ENCODE measurements at places on chromosomes 12 and 14. TPM values are rescaled to one million over a fixed set of nuclear protein-coding genes. Genes with fewer than 3 reads are reported as not detected.

Gene HSPB8
- total RNA-seq = 0.32 TPM

Gene INTS13
- 16.9 TPM for total RNA-seq

Gene ZFC3H1
- total RNA-seq = 66.7 TPM

Gene B3GNT4
- total RNA-seq = 1.8 TPM

Gene COCH
- 29.0 TPM for total RNA-seq

Gene DEPDC4
- 2.0 TPM for total RNA-seq

Gene PDZRN4
- 1.5 TPM for total RNA-seq

DNA sequence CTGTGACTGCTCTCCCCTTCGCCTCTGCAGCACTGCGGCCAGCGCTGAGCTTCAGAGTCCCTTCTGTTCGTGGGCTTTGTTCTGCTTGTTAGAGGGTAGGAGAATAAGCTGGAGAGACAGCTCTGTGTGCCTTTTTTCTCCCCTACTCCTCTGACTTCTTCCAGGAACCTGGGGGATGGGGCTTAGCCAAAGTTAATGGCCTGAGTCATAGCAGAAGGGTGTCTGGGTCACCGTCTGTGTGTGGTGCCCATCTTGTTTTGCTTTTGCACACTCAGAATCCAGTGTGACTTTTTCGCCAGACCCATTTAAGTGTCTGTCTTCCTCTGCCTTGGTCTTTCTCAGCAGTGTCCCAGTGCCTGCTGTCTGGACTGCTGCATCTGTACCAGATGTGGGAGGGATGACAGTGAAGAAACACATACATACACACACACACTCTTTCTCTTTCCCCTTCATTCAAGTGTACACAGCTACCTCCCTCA is 3.0 kb downstream of the KIF5A start:
- no peak for DNase-seq

DNA sequence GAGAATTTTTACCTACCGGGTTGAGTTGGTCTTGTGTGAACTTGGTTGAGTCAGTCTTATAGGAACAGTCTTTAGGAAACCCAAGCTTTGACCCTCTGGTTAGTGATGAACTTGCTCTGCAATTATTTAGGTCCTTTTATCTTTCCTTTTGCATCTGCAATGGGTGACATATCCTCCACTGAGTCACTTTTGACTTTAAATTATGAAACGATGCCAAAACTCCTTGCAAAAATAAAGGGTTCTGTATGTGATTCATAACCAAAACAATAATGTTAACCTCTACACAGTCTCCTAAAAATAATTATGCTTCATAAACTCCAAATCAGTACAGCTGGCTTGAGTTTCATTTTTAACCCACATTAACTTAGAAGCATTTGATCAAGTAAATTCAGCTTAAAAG is 979.4 kb downstream of the GALC start:
- DNase-seq = no peak

DNA sequence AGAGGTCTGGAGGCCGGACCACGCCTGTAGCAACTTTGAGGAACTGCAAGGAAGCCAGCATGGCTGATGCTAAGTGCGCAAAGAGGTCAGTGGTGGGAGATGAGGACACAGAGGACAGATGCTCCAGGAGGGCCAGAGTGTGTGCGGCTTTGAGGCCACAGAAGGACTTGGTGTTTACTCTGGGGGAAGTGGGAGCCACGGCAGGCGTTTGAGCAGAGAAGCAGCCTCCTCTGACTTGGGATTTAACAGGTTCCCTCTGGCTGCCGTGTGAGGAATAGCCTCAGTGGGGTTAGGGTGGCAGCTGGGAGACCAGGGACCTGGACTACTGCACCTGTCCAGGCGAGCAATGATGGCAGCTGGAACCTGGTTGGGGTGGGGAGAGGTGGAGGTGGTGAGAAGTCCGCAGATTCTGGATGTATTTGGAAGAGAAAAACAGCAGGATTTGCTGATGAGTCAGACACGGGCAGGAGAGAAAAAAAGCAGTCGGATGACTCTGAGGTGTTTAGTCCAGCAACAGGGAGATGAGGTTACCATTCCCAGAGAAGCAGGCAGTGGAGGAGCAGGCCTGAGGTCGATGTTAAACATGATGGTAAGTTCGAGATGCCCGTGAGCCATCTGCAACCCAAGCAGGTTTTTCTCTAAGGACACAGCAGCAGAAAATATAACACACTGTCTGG is 143.5 kb downstream of the SCARB1 start:
- DNase-seq = no peak

GRCh38 chr12:95640516-95640915 is 89.2 kb upstream of the USP44 start:
- DNase-seq = no peak

GRCh38 chr14:33655421-33655820 is 295.5 kb downstream of the EGLN3 start:
- no peak for DNase-seq

- no peak for DNase-seq
Observed at GRCh38 chr12:4943067-4943937, 33.6 kb downstream of the KCNA1 start.

GRCh38 chr14:84442521-84442920 is 1087.4 kb upstream of the FLRT2 start:
- no peak for DNase-seq

GRCh38 chr12:103401421-103401820 is 94.3 kb downstream of the C12orf42 start:
- no peak for DNase-seq

- DNase-seq = no peak
Observed at GRCh38 chr14:66066981-66067776, 419.0 kb upstream of the CCDC196 start.

GRCh38 chr12:95764848-95765247 is 25.7 kb downstream of the NTN4 start:
- DNase-seq = no peak

DNA sequence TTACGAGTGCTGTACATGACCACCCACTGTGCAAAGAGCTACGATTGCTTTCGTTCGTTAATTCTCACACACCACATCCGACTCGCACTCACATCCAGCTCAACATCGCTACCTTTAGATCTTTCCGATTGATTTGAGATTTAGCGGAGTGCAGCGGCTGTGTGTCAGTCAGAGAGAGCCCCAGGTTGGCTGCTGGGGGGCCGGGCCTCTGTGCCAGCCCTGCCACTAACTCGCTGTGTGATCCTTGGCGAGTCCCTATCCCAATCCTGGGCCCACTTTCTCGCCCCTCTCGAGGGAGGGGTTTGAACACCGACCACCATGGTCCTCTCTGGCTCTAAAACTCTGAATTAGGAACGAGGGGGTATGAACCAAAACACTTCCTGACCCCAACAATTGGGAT is 8.6 kb downstream of the DLK1 start:
- DNase-seq = no peak

DNA sequence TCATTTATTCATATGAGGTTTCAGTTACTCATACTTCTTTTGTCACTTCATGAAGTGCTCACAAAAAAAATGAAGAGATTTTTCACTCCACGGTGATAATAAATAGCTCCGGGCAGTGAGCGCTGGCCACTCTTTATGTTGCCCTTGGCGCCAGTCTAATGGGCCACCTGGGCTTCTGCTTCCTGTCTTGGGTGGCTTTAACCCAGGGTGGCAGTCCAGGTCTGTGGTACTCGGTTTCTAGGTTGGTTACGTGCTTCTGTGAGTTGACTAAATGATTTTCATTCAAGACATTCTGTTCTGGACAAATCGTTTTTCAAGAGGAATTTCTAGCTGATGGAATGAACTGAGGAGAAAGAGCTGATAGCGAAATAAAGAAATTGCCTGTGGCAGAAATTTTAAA is 34.6 kb upstream of the NID2 start:
- no peak for DNase-seq

DNA sequence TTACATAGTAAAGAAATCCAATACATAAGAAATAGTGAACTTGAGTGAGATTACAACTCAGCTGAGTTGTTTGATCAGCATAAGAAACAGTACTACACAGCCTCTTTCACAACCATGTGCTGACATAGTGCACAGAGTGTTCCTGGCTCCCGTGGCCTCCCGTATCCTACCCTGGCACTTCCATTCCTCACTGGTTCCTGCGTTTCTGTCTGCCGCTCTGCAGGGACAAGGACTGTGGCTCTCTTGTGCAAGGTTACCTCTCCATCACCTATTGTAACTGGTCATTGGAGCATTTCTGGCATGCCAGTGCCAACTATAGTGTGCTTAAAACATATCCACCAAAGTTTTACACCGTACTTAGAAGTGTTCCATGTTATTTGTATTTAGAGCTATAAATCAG is 46.3 kb upstream of the PCED1B start:
- no peak for DNase-seq

DNA sequence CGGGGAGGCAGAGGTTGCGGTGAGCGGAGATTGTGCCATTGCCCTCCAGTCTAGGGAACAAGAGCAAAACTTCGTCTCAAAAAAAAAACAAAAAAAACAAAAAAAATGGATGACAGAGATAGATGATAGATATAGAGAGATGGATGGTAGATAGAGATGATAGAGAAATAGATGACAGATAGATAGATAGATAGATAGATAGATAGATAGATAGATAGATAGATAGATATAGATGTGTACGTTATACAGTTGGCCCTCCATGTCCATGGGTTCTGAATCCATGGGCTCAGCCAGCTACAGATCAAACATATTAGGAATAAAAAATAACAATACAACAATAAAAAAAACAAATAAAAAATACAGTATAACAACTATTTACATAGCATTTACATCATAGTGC is 12.8 kb upstream of the SLC25A3 start:
- DNase-seq = no peak

DNA sequence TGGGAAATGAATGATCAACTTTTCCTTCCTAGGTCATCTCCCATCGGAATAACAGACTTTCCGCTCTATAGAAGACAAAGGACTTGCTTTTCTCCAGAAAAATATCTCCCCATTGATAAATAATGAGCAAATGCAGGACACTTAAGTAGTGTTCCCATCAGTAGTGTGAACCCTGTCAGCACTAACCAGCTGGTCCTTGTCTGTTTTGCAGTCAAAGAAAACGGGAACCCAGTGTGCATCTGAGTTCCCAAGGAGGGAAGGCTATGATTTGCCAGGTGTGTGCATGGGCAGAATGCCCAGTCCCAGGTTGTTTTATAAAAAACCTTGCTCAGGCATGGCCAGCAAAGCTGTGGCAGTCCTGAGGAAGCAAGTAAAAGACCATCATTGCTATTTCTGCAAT is 256.5 kb upstream of the HMGA2 start:
- DNase-seq = no peak

DNA sequence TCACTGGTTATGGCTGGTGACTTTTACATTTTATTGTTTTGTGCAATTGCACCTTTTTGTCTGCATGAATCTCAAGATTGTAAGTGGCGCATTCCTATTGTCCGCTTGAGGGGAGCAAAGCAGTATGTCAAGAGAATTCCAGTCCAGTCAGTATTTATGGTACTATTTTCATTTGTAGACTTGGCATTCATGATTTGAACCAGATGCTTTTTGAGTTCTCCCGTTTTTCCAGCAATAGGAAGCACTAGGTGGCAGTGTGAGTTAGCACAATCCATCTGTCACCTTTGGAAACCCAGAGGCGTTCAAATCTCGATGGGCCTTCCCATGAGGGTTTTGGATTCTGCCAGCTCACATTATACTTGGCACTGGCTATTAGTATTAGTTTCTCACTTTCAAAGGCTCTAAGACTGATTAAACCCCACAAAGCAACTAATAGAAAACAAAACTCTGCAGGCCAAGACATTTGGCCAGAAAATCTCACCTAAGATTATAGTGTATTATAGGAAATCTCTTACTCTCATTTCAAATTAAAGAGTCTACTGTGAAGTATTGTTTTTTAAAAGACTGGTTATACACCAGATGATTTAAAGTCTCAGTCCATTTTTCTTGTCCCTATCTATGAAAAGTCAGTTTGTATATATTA is 2.2 kb downstream of the DACT1 start:
- DNase-seq = peak; percentile 43

DNA sequence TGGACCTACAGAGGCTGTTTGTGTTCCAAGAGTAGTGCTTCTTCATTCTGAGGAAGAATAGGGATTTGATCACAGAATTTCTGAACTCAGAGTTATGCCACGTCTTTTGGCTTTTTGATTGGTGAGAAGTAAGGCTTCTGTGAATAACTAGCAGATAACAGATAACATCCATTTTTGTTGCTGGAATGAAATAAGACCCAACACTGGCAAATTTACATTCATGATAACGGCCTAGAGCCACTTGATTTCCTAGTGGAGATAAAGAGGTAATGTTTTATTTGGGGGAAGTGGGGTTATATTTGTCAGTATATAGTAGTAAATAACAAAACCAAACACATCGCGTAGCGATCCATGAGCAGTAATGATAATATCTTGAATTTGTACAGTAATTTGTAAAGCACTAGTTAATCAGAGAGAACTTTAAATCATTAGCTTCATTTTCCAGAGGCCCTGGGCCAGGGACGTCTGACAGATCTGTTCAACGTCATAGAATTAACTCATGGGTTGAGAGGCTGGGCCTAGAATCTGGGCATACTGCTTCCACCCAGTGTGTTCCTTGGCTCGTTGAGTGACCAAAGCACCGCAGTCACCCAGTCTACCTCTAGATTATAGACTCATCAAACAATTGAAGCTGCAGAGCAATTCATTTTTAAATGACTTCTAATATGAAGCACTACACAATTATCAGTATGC is 79.6 kb downstream of the HMGA2 start:
- DNase-seq = no peak

DNA sequence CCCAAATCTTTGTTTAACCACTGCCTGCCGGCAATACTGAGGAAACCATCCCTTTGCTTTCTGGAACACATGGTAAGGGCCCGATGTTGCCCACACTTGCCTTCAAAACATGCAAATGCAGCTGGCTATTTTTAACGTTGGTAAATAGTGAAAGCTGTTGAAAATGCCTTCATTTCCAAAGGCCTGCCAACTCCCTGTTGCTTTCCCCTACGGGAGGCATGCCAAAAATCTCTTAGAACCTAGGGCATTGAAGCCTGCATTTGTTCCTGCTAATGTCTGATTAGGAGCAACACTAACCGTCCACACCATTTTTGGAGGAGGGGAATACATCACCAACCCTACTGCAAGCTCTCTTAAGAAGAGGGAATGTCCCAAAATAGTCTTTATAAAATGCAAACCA is 152.6 kb upstream of the NOS1 start:
- no peak for DNase-seq

- DNase-seq = no peak
Observed at GRCh38 chr12:127263621-127264020, 1003.3 kb upstream of the TMEM132C start.

GRCh38 chr12:33653362-33653761 is 213.7 kb upstream of the SYT10 start:
- no peak for DNase-seq

DNA sequence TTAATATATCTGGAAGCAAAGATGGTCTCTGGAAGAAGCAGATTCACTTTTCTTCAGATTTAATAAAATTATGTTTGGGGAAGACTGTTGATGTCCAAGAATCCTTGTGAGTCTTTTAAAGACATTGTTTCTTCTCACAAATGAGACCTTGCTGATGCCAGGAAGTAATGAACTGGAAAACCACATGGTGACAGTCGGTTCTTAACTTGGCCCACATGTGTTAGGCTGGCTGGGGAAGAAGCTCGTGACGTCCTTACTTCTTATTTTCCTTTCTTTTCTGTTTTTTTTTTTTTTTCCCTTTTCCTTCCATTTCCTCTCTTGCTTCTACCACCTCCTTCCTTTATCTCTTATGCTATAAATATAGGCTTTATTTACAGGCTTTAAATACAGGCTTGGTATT is 950.2 kb downstream of the BCL11B start:
- no peak for DNase-seq
